AML-193 (cell line): ENCODE measurements at places on chromosomes 5 and 9.

DNA sequence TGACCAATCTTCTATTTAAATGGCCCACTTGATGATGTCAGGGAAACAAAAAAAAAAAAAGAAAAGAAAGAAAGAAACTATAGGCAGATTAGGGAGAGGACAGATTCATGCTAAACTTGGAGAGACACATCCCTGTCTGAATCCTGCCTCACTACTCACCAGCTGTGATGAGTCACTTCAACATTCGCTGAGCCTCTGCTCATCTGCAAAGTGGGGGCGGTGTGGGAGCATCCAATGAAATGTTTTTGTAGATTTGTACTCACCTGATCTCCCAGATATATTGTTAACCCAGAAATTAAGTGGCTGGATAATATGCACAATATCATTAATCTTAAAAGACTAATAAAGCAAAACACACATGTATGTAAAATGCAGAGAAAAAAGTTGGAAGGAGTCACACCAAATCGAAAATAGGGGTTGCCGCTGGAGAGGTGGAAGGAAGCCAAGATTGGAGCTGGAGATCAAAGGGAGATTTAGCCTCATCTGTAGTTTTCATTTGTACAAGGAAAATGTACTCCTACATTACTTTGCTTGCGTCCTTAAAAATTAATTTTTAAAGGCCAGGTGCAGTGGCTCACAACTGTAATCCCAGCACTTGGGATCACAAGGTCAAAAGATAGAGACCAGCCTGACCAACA, 17.0 kb upstream of the ERGIC1 start:
- DNase-seq, result no peak

DNA sequence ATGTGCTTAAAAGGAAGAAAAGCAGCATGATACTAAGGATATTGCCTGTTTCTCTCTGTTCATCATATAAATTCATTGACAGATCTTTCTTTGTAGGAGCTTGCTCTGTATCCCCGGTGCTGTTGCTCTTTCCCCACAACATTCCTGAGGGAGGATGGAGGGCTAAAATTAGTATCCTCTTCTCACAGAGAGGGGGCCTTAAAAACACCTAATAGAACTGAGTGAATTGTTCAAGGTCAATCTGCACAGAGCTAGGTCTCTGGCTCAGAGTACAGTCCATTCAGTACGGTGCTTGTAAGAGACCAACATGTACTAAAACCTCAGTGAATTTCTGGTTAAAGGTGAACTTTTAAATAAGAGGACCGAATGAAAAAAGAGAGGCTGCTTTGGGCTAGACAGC, 88.7 kb downstream of the PALM2AKAP2 start:
- no peak for DNase-seq

DNA sequence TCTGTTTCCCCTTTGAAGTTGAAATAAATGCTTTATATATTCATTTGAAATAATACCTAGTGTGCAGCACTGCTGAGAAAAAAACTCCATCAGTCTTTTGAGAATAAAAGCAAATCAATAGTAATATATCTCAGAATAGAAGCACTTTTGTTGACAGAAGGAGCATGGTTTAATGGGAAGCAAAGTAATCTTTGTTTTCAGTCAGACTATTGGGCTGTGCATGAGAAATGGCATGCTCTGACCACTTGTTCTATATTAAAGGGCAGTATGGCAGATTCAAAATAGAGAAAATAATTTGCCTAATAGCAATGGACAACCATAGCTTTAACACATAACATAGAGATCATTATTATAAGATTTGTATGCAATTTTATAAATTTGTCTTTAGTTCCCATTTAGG, 12.4 kb downstream of the CDH10 start:
- DNase-seq, result no peak

- no peak for DNase-seq
Observed at GRCh38 chr9:68731857-68732256, 26.8 kb downstream of the PIP5K1B start.

DNA sequence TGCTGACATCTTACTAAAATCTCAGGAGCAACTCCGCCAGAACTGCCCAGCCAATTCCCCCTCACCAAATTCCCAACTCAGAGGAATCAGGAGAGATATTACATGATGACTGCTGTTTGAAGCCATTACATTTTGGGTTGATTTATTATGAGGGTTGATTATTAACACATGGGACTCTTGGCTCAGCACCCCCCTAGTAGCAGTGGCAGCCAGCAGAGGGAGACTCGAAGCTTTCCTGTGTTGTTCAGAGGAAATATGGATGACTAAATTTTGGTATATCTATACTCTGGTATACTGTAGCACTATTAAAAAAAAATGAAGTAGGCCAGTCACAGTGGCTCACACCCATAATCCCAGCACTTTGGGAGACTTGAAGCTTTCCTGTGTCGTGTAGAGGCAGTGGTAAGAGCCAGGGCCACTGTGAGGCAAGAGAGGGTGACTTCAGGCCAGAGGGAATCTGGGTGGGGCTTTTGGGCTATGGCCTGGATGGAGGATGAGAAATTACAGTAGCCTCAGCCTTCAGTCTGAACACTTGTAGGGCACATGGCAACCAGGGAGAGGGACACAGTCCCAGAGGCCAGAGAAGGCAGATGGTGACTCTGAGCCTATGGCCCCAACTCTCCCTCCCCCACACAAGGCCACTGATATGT, 111.4 kb downstream of the LHX2 start:
- DNase-seq, result no peak

DNA sequence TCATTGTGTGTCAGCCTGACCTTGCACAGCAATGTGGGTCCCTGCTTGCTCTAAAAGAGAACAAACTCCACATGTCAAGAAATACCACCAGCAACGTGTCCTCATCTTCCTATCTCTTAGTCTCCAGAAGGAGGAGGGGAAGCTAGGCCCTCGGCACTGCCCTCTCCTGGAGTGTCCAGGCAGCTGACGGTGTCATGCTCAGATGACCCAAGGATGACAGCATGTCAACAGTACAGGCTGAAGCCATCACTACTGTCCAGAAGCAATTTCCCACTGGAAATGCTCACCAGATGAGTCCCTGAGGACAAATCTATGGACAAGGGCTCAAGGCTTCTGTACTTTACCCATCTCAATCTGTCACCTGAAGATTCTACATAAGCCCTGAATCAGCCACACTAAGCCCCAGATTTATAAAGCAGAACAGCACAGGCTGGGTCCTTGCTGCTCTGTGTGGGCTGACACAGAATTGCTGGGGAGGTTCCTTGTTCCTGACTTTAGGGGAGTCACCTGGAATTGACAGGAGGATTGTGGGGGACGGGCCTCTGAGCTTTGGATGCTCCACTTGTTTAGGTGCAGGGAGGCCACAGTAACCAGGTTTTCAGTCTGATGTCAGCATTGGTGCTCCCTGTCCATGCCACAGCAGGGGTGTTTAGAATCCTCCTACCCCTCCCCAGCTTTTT, 210.2 kb downstream of the DAB2IP start:
- peak; percentile 9 for DNase-seq

DNA sequence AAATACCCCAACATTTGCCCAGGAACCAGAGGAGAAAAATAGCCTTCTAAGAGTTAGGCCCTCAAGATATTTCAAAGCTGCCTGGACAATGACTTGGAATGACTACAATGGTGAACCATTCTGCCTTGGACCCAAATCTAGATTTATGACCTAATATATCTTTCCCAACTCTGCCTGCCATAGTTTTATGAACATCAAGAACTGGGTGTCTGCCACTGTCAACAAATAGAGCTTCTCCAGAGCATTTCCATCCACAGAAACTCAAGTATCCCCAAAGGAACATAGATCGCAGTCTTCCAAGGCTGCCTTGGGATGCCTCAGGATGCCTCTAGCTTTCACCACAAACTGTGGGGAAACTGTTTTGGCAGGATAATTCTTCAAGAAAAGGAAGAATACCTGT, 48.2 kb upstream of the NFIB start:
- DNase-seq, result no peak

DNA sequence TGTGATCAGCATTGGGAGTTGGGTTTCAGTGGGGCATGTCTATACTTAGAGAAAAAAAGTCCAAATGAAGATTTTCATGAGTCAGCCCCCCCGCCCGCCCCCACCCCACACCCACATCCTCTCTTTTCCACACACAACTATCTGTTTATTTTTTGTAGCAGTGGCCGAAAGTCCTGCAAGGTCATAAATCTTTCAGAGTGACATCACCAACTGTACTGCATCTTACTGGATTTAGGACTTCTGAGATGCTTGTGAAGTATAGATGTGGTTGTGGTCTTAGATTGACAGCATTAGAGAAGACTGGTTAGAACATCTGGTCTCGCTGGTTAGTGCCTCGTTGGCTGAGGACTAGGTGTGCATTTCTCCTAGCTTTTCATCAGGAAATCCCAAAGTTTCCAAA, 7.3 kb upstream of the ROPN1L start:
- DNase-seq, result no peak

GRCh38 chr9:34996181-34996904, 6.8 kb downstream of the DNAJB5 start:
- no peak for DNase-seq

DNA sequence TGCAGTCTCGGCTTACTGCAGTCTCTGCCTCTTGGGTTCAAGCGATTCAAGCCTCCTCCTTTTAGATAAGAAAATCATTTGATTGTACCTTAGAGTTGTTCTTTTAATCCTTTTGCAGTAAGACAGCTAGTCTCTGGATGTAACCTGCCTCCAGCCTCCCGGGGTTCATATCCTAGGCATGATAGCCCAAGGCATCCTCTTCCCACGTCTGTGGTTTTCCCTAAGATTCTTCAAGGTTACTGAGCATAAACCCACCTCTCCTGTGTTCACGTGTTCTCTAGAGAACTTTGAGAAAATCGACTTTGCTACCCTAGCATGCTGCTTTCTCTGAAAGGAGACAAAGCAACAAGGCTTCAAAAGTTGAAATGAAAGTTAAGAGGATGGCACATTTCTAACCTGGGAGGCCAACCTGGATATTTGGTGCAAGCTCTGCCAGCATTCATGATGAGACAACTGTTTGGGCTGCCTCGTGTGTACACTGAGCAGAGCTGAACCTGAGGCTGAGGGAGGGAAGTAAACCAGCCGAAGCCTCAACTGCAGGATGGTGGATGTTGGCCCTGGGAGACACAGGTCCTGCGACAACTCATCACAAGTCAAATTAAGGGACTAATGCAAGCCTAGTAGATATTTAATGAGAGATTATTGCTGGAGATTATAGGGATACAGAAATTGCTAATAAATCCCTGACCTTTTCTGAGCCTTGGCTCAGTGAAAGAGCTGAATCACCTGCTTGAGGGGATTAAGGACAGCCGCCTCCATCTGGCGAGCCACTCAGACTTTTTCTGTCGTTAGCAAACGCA, 261.8 kb downstream of the ARHGAP26 start:
- DNase-seq, result no peak

- DNase-seq, result no peak
Observed at GRCh38 chr5:133756756-133757155, 144.4 kb upstream of the FSTL4 start.

DNA sequence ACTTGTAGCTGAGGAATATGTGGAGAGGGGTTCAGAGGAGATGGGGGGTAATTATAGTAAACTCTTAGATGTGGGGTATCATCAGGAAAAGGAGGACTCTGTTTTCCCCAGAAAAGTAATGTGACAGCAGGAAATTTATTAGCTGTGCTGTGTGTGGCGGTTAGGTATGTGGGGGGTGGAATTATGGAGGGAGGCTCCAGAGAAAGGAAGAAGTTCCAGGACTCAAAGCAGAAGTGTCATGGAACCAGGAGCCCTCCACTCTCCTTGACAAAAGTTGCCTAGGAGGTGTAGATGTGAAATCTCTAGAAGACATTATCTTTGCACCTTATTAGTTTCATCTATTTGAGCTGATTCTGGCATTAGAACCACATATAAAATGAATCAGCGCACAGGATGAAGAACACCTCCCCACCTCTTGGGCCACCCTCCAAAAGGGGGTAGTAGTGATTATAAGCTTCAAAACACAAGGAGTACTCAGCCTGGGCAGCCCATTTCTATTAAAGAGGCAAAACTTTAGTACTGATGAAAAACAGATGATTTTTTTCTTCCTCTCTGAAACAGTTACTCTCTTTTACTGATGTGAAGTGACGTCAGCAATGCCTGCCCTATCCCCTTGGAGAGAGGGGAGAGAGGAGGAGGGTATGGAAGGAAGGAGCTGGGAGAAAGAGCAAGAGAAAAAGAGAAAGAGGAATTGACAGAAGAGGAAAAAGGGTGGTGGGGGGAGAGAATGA, 18.2 kb downstream of the NR2F1 start:
- no peak for DNase-seq

DNA sequence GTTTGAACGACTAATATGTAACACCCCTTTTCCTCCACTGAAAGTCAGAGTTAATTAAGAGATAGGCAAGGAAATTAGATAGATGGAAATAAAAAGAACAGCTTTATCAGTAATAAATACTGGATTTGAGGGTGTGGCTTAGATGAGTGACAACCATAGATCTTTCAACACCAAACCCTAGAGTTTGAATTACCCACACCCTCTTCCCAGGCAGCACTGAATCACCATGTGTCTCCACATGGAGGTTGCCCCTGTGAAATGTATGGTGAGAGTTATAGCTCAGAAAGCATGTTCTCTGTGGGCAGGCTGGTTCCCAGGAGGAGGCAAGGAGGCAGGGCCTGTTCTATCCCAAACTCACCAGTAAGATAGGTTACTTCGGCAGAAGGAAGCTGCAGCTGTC, 69.7 kb downstream of the TMEM174 start:
- no peak for DNase-seq

DNA sequence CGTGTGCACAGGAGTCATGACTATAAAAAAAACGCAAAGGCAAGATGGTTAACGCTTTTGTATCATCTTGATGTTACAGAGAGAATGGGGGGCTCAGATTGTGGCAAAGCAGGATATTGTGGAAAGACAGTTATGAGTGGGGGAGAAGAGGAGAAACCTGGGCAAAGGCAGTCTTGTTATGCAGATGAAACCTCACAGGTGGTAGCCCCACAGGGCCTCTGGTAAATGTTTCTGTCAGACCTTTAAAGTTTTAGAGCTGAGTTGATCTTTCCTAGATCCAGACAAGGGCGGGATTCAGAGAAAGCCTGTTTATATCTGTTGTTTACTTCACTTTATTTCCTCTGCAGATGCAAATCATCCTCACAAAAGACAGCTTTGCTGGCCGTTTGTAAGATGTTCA, 55.2 kb downstream of the C9orf85 start:
- DNase-seq, result no peak

- DNase-seq, result no peak
Observed at GRCh38 chr9:134433909-134434882, 107.9 kb downstream of the RXRA start.

DNA sequence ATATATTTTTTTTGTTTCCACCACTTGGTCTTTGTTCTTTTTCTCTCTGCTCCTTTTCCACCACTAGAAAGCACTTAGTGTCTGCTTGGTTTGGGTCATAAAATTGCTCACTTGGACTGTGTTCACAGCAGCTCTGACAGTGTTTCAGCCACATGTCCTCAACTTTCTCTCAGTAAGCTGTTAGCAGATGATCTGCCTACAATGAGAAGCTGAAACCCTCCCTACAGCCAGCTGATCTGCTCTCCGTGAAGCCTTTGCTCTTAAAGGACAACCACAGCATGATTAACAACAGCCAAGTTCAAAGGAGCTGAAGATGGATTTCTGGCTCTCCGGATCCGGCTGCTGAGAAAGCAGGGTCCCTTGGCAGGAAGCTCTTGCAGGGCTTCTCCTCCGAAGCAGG, 31.6 kb downstream of the PRLR start:
- DNase-seq, result no peak

- no peak for DNase-seq
Observed at GRCh38 chr5:33049842-33050241, 338.7 kb downstream of the NPR3 start.
